ENCODE measurements at places on chromosomes 1 and 21.
A peak's percentile ranks its signal among the peaks of the same experiment; 100 is the strongest.

GRCh38 chr1:155016231-155016831 lies 13.7 kb downstream of the ZBTB7B start:
- no peak for DNase-seq

DNA sequence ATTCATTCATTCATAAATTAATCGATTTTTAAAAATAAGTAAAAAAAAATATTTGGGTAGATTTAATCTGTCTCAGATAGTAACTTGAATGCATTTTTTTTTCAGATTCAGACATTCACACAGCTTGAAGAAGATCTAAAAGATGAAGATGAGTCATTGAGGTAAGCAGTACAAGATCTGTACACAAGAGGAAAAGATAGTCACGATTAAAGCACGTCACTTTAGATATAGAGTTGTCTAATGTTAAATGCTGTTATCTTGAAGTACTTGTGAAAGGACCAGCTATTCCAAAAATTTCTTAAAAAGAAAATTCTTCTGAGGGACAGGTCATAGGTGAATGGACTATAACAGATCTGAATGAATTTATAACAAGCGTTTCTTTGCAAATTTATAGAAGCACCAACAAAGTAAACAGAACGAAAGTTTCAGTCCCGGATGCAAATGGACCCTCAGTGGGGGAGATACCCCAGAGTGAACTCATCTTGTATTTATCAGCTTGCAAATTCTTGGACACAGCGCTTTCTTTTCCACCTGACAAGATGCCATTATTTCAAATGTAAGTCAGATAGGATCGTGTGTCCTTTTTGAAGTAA lies 31.2 kb upstream of the MORC3 start:
- no peak for DNase-seq

- peak; percentile 55 for DNase-seq
Observed at GRCh38 chr1:195328102-195328501, 1280.1 kb downstream of the KCNT2 start.

- peak; percentile 65 for DNase-seq
Observed at GRCh38 chr21:32819694-32820093, 48.1 kb upstream of the PAXBP1 start.

DNA sequence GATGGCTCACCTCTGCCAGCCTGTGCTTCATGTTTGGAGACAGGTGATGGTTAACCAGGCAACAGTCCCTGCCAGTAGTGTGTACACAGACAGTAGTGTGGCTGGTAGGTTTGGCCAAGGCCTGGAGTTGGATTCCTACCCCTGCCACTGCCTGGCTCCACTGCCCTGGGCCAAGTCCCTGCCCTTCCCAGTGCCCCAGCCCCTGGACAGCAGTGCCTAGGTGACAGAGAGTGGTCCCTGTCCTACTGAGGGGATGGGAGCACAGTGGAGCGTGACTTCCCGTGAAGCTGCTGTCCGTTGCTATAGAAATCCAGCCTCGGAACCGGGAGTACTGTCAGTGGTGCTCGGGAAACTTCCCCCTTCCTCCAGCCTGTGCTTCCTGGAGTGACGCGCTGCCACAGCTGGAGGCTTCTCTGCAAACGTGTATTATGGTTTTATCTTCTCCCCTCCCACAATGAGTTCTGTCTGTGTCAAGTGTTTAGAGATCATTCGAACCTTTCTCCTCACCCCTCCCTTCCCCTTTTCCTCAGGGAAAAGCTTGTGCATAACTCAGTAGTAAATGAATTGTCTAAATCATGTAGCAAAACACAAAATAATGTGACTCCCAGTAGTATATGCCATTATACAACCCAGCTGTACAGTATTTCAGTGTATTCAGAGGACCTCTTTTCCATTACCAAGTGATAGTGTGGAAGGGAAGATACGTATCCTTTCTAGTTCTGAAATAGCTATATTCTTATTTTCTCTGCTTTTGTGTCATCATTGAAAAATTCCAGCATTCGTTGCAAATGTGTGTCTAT lies 73.4 kb downstream of the GALNT2 start:
- DNase-seq, result no peak

DNA sequence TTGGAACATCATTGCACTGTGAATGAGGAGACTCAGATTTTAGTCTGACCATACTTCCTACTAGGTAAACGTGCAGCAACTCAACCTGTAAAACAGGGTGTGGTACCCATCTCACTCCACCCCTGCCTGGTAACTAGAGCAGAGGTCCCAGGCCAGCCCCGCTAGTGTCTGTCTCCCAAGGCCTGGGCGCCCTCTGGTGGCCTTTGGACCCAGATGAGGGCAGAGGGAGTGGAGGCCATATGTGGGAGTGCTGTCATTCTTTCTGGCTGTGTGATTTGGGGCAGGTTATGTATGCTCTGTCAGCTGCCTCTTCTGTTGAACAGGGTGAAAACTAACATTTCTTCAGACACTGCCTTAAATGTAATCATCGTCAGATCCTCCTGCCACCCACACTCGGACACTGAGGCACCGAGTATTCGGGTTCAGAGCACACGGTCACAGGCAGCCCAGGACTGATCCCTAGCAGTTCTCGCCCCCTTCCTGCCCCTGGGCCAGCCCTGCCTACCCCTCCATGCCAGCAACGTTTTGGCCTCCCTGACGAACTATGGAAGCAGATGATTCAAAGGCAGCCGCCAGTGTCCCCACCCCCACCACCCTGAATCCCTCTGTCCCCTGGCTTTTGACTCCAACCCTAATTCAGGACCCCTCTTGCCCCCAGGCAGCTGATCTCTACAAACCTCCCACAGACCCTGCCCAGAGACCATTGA lies 76.0 kb downstream of the CD247 start:
- peak; percentile 99 for DNase-seq

GRCh38 chr1:221912230-221912629 lies 170.3 kb upstream of the DUSP10 start:
- no peak for DNase-seq

DNA sequence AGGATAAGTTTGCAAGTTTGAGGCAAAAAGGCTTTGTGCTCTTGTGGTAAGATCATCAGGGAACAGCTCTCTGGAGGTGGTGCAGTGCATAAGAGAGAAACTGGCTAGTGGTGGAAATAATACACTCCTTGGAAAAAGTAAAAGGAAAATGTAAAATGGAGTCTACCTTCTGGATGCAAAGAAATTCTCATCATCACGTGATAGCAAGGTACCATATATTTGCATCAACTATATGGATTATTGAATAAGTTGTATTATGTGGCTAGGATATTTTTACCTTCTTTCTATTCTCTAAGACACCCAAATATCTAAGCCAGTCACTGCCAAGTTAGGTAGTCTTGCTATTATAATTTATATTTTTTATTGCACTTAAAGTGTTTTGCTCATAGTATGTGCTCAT lies 14.0 kb upstream of the LRRC7 start:
- DNase-seq, result no peak

DNA sequence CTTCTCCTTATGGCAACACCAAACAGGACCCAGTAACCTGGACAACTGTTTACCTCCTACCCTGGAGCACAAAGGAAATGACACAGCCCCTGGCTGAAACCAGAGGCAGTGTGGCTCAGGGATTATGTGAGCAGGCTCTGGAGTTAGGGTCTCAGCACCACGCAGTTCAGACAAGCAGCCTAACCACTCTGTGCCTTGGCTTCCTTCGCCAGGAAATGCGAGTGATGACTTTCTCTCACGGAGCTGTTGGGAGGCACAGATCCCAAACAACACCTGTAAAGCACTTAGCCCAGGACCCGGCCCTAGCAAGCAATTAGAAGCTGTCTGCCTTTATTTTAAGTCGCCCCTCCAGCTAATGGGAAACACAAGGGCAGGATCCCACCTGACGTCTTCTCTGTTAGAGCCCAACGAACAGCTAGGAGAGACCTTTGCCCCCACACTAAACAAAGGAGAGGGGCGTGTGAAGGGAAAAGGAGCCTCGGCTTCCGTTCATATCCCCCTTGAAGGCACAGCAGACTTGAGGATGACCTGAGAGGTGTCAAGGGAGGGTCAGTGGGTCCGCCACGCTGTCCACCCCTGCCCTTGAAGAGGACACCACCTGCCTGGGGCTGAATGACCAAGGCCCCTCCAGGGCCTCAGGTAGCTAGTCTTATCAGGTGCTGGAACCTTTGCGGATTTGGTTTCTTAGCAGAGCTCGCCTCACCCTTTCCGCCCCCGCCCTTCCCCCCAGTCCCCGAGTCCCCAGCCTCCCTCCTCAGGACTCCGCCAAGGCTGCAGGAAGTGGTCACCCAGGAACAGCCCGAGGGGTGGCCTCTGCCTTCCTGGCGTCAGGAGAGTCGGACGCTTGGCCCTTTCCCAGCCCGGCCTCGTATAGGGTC lies 860 bp downstream of the TMEM63A start:
- peak; percentile 91 for DNase-seq

DNA sequence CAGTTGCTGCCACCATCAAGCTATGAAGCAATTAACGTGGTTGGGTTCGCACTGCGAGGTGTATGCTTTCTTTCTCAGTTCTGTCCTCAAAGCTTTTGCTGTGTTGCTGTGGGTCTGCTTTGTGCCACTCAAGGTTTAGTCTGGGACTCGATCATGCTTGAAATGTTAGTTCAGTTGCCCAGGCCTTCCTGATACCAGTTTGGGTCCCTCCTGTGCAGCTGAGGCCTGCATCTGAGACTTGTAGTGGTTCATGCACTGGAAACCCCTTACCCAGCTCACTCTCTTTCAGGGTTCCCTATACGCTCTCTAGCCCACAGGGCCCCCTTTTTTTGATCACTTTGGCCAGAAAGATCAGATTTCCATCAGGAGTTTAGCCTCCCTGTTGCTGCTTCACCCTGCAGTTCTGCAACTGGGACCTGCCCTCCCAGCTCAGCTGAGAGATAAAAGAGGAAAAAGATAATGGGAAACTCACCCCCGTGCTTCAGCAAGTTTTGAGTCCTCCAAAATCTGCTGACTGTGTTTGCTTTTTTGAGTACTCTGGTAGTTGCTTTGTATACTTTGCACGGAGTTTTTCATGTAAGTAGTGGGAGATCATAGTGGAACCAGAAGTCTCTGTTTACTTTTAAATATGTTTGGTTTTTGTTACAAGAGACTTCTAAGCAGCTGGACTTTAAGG lies 317.0 kb downstream of the HHAT start:
- DNase-seq, result no peak

GRCh38 chr1:36885540-36886357 lies 148.6 kb downstream of the GRIK3 start:
- no peak for DNase-seq

DNA sequence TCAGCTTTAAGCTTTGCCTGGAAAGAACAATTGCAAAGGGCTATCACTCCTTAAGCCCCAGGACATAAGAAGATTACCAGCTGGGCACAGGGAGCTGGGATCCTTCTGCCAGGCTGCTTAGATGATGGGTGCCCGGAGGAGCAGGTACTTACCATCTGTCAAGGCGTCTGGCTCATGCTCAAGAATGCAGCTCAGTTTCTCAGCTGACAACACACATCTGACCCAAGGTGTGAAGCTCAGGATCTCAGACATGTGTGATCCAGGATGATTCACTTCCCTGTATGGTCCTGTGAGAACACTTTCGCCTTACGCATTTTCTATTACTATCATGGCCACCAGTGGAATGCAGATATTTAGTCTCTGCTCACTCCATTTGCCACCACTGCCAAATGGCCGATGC lies 14.7 kb upstream of the DISC1 start:
- DNase-seq, result no peak

- no peak for DNase-seq
Observed at GRCh38 chr1:2195785-2196184, 1.2 kb upstream of the FAAP20 start.

GRCh38 chr1:230643908-230644307 lies 1.6 kb downstream of the COG2 start:
- peak; percentile 42 for DNase-seq

DNA sequence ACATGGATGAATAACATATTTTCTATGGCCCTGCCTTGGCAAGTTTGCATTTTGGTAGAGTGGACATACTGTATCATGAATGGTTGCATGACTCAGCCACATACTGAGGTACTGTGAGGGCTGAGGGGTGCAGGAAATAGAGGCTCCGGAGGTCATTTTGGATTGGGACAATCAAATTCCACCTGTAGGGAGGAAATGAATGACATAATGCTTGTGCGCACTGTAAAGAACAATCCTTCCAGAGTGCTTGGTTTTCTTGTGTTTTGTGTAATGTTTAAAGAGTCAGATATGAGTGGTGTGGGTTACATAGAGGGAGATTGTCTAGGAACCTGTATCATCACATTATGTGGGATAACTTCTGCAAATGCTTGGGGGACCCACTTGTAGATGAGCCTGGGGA lies 329.9 kb upstream of the PROX1 start:
- DNase-seq, result no peak

DNA sequence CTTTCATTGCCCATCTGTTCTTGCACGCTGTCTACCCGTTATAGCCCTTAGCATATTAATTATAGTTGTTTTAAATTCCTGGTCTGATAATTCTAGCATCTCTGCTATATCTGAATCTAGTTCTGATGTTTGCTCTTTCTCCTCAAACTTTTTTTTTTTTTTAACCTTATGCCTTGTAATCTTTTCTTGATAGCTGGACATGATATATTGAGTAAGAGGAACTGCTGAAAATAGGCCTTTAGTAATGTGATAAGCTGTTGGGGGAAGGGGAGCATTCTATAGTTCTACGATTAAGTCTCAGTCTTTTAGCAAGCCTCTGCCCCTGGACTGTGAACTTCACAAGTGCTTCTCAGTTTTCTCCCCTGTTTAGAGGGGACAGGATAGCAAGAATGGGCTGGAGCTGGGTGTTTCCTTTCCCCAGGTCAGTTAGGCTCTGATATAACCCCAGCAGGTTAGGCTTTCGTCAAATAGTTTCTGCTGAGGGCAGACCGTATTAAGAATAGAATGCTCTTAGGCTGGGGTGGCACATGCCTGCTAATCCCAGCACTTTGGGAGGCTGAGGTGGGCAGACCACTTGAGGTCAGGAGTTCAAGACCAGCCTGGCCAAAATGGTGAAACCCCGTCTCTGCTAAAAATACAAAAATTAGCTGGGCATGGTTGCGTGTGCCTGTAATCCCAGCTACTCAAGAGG lies 62.2 kb downstream of the ZFYVE9 start:
- no peak for DNase-seq

DNA sequence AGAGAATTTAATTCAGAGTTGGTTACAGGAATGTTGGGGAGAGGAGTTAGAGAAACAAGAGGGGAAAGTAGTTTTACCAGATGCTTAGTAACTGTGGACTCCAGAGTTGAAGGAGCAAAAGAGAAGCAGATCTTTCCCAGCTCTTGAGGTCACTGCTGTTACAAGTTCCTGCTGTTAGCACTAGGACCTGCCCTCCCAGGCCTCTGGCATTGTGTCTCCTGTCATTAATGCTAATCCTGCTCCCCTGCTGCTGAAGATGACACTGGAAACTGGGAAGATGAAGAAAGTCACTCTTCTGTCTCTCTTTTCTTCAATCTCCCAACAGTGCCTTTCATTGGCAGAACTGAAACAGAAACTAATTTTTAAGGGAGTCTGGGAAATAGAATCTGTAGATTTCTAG lies 845.6 kb downstream of the ADGRL2 start:
- no peak for DNase-seq

DNA sequence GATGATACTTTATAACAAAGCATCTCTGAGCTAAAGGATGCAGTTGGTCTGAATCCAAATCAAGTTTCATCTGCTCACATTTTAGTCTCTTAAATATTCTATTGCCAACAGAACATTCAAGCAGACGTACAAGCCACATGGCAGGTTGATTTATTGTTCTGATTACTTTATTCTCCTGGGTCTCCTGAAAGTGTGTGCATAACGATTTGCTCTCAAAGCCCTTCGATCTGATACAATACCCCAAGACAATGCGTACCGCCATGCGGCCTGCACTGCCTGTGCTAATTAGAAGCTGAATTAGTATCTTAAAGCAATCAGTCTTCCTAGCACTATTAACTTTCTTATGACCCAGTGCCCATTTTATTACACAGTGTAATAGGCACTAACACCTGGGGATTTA lies 56.9 kb downstream of the FHAD1 start:
- DNase-seq, result no peak

All from PC-3 (cell line).